ENCODE measurements at places on chromosomes 11 and 22.

- DNase-seq, result no peak
These were observed 25.6 kb downstream of the TXN2 start for GRCh38 chr22:36455571-36456463.

- DNase-seq, result no peak
These were observed 2.7 kb upstream of the PPARA start for GRCh38 chr22:46147471-46148267.

DNA sequence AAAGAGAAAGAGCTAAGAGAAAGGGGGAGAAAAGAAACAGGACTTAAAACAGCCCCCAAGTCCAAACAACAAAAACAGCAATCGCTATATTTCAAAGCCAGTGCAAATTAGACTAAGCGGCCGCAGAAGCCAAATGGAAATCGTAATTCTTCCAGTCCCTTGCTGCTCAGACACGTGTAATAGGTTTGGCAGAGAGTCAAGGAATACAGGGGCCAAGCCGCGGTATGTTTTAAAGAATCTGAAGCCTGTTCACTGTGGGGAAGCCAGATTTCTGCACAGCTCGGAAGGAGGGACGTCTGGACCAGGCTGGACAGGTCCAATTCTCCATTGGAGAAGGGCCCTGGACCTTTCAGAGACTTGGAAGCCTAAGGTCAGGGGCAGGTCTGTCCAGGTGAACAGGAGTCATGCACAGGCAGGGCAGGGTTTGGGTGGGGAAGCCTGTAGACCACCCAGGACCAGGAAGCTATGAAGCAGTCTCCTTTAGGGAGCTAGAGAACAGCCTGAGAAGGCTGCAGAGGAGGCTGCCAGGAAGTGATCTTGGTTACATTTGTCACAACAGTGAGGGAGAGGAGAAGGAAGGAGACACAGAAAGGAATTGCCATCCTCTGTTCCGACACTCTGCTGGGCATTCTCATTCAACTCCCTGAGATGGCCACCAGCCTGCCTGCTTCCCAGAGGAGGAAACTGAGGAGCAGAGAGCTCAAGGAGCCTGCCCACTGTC, 265.5 kb upstream of the ISX start:
- DNase-seq, result no peak

GRCh38 chr22:20029550-20030225, 8.8 kb downstream of the TANGO2 start:
- no peak for DNase-seq

- DNase-seq, result no peak
These were observed 7.6 kb downstream of the NECTIN1 start for GRCh38 chr11:119721129-119722120.

- DNase-seq, result peak; percentile 29
These were observed at the start of gene CD81 for GRCh38 chr11:2376751-2377451. TSS of gene CD81 (plus strand) at chr11:2377310. CDS start at chr11:2377550, 240 bp downstream.

DNA sequence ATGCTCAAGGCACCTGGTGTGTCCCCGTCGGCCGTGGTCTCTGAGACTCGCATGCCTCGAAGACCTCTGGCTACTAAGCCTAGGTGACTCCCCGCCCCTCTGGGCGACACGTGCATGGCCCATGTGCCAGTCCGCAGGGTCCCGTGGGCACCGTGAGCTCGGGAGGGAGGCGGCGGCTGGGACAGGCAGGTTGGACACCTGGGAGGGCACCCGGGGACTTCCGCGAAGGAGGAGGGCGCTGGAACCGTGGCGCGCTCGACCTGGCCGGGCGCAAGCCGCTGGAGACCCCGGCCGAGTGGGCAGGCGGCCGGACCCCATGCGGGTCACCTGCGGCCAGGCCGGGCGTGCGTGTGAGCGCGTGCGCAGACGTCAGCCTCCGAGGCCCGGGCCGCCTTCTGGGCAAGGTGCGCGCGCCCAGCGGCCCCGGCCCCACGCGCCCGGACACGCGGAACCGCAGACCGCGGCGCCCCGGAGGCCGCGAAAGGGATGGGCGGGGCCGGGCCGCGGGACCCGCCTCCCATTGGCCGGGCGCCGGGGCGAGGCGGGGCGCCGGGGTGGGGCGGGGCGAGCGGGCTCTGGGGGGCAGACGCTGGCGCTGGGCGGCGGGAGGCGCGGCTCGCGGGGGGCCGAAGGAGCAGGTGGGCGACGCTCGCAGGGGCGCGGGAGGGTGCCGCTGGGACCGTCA, 579 bp upstream of the RASD2 start:
- peak; percentile 51 for DNase-seq

DNA sequence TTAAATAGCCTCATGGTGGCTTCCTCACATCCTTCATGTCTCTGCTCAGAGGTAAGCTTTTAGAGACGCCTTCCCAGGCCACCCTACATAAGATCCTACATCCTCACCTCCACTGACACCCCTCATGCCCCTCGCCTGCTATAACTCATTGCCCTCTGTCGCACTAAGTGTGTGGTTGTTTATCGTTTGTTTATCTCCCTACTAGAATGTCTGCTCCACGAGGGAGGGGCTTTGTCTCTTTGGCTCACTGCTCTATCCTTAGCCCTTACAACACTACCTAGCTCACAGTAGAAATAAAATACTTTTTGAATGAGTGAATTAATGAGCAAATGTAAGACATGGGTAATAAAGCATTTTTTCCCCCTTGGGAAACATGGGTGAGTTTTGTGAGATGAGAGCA, 1.3 kb upstream of the CBLIF start:
- no peak for DNase-seq

- no peak for DNase-seq
These were observed 23.1 kb upstream of the MICAL2 start for GRCh38 chr11:12087075-12088004.

GRCh38 chr11:98736833-98737232, 283.9 kb upstream of the CNTN5 start:
- no peak for DNase-seq

DNA sequence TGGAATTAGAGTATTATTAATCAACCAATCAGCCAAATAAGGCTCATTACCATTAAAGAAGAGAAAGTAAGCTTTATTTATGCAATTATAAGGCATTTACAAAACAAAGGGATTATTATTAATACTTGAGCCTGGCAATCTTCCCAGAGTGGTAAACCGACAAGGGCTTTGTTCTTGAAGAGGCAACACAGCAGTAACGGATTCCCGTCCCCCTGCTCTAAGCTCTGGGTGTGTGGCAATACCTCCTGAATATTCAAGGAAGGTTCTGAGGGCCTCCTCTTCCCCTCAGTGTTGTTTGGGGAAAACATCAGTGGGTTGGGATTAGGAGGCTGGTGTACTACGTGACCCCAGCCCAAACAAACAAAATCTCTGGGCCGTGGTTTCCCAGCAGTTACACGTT, 176.5 kb downstream of the TENM4 start:
- no peak for DNase-seq

DNA sequence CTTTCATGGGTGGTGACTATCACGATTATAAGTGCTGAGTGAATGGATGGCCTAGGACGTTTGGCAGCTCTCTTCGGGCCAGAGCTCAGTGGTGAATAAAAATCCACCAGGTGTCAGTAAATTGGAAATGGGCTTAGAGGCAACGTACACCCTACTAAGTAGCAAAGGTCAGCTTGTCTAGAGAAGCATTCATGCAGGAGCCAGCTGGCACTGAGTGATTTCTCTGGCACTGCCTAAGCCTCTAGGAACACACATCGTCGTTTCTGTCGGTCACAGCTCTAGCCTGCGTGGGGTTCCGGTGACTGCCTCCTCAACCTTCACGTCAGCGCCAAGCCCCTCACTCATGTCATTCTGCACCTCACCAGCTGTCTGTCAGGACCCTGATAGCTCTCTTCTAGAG, 192.4 kb upstream of the NTM start:
- DNase-seq, result no peak

DNA sequence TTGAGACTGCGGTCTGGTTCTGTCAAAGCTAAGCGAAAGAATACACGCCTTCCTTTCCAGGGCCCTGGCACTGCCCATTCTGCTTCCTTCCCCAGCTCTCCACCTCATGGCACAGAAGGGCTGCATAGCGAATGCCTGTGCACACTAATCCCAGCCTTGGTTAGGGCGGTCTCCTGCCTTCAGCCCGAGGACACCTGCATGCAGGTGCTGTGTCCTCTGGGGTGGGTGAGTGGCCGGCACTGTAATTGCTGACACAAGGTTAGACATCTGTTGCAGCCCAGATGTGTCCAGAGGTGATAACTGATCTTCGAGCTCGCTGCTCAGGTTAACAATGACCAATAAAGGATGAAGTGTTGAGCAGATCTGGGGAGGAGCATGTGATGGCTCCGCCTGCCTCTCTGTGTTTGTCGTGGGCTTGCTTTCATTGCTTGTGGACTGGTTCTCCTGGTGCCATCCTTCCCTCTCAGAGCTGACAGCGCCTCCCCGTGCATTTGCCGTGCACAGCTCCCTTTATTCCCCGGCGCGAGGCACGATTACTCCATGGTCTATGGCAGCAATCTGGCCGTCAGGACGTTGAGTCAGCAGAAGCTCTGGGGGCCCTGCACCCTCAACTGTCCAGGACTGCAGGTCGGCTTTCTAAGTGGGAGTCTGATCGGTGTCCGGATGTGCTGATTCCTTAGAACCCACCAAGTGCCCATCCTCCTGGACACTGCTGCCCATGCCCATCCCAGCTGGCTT, 1088.2 kb downstream of the BRD1 start:
- no peak for DNase-seq

GRCh38 chr11:19832086-19832750, 119.6 kb downstream of the NAV2 start:
- no peak for DNase-seq

- no peak for DNase-seq
These were observed 1503.9 kb upstream of the TENM4 start for GRCh38 chr11:80944758-80945157.

GRCh38 chr11:84854498-84854880, 772.7 kb downstream of the DLG2 start:
- no peak for DNase-seq

DNA sequence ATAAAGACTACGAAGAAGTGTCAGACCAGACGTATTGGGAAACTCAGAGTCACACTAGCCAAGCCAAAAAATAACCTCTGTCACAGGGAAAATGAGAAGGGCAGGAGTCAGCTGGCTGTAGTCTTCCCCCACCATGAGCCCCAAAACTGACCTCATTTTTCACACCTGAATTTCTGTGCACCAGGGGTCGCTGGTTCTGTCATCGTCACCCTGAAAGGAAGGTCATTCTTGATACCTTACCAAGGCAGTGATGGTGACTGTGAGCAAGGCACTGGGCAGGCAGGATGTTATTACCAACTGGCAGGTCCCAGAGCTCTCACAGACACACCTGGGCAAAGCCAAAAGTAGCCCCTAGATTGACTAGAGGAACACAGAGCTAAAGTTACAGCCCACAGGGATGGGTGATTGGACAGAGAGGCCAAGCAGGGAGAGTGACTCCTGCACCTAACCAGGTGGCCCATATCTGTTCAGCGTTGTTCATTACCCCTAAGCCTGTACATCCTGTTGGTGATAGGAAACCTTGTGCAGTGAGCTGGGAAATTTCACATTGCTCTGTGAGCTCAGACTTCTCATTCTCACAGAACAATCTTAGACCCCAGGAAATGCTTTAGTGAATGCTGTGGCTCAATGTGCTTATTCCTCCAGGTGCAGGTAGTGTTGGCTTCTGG, 32.3 kb upstream of the OR56A1 start:
- no peak for DNase-seq

DNA sequence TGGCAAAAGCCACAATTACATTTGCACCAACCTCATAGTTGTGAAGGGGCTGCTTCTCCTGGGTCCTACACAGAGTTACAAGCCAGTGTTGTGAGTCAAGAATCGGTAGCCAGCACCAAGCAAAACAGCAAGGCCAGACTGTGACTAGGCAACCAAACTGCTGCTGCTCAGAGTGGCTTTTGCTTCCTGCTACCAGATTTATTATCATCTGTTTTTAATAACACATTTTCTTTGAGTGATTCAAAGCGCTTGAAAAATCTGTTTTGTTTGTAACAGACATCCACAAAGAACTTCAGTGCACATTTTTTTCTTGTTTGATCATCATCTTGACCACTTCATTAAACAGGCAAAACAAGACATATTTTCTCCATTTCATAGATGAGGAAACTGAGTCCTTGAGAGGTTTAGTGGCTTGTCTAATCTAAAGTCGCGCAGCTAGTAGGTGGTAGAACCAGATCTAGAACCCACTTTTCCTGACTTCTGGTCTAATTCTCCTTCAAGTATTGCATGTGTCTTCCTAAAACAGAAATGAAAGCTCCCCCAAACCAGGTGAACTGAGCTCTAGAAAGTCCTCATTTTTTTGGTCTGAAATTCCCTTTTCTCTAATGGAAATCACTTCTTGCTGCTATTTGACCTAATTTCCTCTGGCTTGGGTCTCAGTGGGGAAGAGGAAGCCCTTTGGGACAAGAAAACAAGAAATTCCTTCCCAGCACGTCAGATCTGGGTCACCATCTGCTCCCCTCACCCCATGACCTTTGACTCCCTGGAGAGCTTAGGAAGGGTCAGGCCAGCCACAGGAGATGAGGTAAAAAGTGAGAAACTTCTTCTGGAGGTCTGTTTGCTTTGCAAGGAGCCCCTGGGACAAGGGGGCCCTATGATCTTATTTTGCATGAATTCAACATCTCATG, 39.9 kb downstream of the CWC15 start:
- DNase-seq, result no peak

DNA sequence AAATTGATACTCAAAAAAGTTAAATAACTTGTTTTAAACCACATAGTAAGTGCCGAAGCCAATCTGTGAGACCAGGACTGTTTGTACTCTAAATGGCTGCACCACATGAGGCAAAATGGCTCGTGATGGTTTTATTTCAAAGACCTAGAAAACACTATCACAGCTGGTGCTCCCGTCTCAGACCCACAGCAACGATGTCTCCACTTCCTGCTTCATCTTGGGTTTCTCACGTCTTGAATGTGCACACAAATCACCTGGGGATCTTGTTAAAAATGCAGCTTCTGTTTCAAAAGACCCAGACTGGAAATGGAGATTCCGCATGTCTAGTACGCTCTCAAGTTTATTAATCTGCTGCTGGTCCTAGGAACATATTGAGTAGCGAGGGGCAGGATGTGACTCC, 1.2 kb downstream of the CD3E start:
- DNase-seq, result no peak

DNA sequence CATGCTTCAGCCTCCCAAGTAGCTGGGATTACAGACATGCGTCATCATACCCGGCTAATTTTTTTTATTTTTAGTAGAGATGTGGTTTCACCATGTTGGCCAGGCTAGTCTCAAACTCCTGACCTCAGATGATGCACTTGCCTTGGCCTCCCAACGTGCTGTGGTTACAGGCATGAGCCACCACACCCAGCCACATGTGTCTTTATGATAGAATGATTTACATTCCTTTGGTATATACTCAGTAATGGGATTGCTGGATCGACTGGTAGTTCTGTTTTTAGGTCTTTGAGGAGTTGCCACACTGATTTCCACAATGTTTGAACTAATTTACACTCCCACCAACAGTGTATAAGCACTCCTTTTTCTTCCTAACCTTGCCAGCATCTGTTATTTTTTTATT, 276.2 kb downstream of the METTL15 start:
- no peak for DNase-seq

DNA sequence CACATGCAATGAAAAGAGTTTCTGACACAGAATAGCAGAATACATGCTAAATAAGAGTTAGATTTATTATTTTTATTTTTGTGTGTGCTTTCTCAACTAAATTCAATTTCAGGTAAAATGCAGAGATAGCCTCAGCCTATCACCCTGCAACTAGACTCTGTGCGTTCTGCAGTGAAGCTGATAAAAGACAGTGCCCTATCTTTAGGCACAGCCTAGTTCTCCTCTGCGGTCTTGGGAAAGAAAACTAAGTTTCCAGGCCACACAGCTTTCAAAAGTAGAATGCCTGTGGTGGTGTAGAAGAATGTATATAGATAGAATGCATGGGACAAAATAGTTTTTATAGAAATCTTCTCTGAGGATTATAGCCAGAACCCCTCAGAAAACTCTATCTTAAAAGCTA, 12.0 kb upstream of the MMP1 start:
- DNase-seq, result no peak

Data from stimulated activated CD4-positive, alpha-beta T cell treated with anti-CD3 and anti-CD28 coated beads, Interleukin-12 subunit alpha, Interleukin-12 subunit beta, amount 100 ng/mL, for 48 hours (primary cell).